ENCODE measurements at places on chromosomes 7 and 10.

DNA sequence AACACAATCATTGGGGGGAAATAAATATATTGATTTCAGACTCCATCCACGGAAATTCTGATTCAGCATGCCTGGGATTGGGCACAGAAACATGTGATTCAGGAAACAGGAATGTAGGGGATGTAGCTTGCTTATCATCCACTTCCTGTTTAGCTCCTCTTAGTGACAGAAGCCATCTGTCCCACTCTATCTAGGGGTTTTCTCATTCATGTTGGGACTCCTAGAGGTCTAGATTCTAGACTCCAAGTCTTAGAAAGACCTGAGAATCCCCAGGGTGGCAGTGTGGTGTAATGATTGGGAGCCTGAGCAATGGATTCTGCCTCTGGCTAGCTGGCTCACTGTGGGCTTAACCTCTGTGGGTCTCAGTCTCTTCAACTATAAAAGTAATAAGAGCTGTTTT is 67.9 kb downstream of the CDK1 start:
- H3K4me1 ChIP-seq: peaks cover 5% of the 10 kb centered on the region
- no peak overlapping the region for H3K27ac ChIP-seq
- no peaks in the 10 kb centered on the region for H3K27me3 ChIP-seq
- no peak overlapping the region for H3K4me3 ChIP-seq
- no peaks in the 10 kb centered on the region for H3K36me3 ChIP-seq
- no peak for DNase-seq

DNA sequence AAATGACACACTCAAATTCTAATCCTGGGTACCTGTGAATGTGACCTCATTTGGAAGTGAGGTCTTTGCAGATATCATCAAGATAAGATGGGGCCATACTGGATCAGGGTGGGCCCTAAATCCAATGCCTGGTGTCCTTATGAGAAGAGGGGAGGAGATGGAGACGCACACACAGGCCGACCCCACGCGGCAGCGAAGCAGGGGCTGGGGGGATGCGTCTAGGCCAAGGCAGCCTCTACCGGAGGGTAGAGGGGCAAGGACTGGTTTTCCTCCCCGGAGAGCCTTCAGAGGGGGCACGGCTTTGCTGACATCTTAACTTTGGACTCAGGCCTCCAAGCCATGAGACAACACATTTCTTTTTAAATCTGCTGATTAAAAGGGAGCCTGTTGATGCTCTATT is 33.3 kb downstream of the DPYSL4 start:
- H3K4me3 ChIP-seq: no peak overlapping the region
- H3K36me3 ChIP-seq: no peaks in the 10 kb centered on the region
- H3K27ac ChIP-seq: no peak overlapping the region
- H3K4me1 ChIP-seq: no peaks in the 10 kb centered on the region
- no peak for DNase-seq

DNA sequence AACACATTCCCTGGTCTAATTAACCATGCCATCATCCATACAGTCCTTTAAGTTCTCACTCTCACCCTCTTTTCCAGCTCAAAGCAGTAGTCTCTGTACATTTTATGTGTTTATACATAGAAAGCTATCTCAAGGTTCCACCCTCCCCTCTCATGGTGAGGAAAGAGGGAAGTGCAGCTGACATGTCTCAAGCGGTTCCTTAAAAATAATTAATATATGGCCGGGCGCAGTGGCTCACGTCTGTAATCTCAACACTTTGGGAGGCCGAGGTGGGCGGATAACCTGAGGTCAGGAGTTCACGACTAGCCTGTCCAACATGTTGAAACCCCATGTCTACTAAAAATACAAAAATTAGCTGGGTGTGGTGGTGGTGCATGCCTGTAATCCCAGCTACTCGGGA is 36.7 kb downstream of the ZC3HAV1 start:
- H3K27me3 ChIP-seq: no peaks in the 10 kb centered on the region
- H3K36me3 ChIP-seq: peaks cover 57% of the 10 kb centered on the region
- H3K4me3 ChIP-seq: no peak overlapping the region
- no peak overlapping the region for H3K27ac ChIP-seq
- peaks cover 4% of the 10 kb centered on the region for H3K4me1 ChIP-seq

DNA sequence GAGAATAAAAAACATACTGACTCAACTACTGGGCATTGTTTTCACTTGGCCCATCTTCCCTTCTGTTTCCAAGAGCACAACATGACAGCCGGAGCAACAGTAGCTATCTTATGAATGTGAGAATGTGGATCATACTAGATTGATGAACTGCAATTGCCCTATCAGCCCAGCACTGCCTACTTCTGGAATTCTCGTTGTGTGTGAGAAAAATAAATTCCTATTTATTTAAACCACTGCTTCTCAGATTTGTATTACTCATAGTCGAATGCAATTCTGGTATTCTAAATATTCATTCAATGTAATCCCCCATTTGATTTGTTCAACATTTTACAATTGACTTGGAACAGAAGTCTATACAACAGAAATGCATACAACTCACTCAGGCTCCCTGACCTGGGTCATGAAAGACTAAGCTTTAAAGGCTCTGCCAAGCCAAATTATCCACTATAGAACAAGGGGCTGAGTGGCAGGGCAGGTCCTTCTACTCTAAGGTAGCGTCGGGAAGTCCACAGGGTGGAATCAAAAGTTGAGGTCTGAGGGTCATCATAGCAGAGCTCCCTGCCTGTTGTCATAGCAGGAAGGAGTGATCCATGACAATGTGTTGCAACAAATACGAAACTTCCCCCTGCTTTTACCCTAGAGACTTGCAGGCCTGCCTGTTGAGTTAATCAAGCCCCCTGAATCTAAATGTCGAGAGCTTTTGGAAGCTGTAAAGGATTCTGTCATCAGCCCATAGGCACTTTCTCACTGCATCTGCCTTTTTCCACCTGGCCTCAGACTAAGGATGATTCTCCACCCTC is 12.4 kb upstream of the JAZF1 start:
- no peaks in the 10 kb centered on the region for H3K27me3 ChIP-seq
- H3K36me3 ChIP-seq: no peaks in the 10 kb centered on the region
- H3K4me3 ChIP-seq: no peak overlapping the region
- DNase-seq: no peak
- H3K27ac ChIP-seq: no peak overlapping the region
- H3K4me1 ChIP-seq: no peaks in the 10 kb centered on the region

GRCh38 chr7:18653381-18654155 is 158.0 kb downstream of the HDAC9 start:
- no peaks in the 10 kb centered on the region for H3K4me1 ChIP-seq
- no peak for DNase-seq

- peak; percentile 85 for DNase-seq
- H3K36me3 ChIP-seq: no peaks in the 10 kb centered on the region
- H3K4me3 ChIP-seq: peak overlapping the region; percentile 71
- H3K27me3 ChIP-seq: no peaks in the 10 kb centered on the region
- H3K4me1 ChIP-seq: no peaks in the 10 kb centered on the region
- peak overlapping the region; percentile 95 for H3K27ac ChIP-seq
Observed at GRCh38 chr10:88880282-88881076, 434 bp downstream of the STAMBPL1 start.

DNA sequence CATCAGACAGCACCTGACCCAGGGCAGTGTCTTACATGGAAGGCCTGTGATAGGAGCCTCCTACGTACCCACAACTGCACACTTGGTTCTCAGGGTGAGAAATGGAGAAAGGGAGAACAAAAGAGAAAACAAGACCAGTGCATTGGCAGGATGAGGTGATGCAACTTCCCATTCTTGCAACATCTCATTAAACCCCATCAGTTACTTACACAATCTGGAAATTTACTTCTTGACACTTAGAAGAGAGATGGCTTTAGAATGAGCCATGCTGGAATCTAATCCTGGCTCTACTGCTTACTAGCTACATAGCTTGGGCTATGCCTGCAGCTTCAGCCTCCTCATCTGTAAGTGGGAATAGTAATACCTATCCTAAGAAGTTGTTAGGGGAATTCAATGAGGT is 391.7 kb downstream of the KCNMA1 start:
- H3K27me3 ChIP-seq: no peaks in the 10 kb centered on the region
- H3K36me3 ChIP-seq: no peaks in the 10 kb centered on the region
- DNase-seq: no peak
- no peak overlapping the region for H3K4me3 ChIP-seq

DNA sequence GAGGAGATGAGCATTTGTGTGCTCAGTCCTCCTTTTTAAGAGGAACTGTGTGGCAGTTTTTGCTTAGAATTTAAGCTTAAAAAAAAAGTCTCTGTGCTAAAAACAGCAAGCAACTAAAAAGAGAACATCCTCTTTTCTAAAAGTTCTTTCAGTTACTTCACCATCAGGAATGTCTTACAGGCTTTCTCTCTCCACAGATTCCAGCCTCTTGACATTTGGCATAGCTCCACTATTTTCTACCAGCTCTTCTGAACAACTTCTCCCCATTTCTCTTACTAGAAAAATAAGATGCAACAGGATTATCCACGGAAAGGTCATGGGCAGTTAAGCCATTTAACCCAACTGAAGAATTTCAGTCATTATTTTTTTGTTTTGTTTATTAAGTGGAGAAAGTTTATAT is 13.2 kb downstream of the PCLO start:
- H3K27ac ChIP-seq: no peak overlapping the region
- DNase-seq: no peak
- no peaks in the 10 kb centered on the region for H3K36me3 ChIP-seq
- no peak overlapping the region for H3K4me3 ChIP-seq

DNA sequence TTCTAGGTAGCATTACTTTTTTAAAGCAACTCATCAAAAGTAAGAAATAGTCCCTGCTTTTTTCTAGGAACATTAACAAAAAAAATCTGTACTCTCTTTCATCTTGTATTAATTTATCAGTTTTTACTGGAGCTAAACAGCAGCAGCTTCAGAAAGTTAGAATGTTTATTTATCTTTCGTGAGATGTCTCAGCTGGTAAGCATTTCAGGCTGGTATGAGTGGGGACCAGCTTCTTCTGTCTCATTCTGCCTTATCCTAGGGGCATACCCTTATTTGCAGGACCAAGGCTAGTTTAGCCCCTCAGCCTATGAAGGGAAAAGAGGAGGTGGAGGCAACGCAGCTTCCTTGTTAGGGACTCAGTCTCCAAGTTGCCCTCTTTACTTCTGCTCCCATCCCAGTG is 35.1 kb downstream of the LANCL2 start:
- DNase-seq: no peak
- no peaks in the 10 kb centered on the region for H3K27me3 ChIP-seq
- no peaks in the 10 kb centered on the region for H3K36me3 ChIP-seq

GRCh38 chr10:18221123-18221522 is 80.9 kb downstream of the CACNB2 start:
- no peaks in the 10 kb centered on the region for H3K36me3 ChIP-seq
- no peak overlapping the region for H3K27ac ChIP-seq
- no peak for DNase-seq
- no peaks in the 10 kb centered on the region for H3K27me3 ChIP-seq
- H3K4me1 ChIP-seq: no peaks in the 10 kb centered on the region

DNA sequence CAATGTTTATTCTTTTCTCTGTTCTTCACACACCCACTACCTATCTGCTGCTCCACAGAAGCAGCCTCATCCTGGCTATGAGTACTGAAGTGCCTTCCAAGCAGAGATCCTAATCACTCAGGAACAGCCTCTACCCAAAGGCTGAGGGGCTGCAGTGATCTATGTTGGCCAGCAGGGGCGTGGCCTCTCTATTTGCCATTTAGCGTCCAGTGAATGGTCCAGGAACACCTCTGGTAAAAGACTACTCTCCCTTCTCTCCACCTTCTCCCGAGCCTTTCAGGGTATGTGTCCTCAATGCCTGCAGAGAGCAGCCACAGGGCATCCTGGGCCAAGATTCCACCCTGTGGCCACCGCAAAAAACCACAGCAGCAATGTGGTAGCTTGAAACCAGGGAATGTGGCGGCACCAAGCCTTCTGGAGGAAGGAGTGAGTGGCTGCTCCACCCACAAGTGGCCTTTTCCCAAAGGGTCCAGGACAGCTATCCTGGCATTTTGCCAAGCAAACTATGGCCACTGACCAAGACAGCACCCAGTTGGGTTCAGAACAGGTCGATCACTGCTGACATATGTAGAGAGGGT is 70.9 kb downstream of the SYPL1 start:
- DNase-seq: no peak
- peaks cover 4% of the 10 kb centered on the region for H3K4me1 ChIP-seq
- no peak overlapping the region for H3K4me3 ChIP-seq
- H3K27me3 ChIP-seq: no peaks in the 10 kb centered on the region
- no peak overlapping the region for H3K27ac ChIP-seq

DNA sequence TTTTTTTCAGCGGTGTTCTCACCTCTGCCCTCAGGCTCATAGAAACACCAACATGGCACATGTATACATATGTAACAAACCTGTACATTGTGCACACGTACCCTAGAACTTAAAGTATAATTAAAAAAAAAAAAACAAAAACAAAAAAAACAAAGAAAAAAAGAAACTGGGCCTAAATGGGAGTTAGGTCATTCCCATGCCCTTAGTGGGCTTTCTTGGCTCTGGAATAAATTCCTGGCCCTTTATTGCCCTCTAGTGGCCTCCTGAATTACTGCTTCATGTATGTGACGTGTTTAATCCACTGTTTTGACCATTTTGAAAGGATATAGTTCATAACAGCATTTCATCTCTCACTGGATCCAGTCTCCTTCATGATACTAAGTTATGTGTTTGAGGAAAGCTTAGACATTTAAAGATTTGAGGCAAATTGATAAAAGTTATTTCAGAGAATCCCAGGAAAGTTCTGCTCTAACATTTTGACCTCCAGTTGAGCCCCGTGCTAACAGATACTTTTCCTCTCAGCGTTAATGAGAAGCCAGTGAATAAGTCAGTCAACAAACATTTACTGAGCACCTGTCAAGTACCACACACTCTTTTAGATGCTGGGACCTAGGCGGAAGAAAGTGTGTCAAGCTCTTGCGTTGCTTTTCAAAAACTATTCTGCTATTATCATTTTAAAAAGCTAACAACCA is 54.7 kb upstream of the SYPL1 start:
- H3K4me1 ChIP-seq: peaks cover 4% of the 10 kb centered on the region
- no peaks in the 10 kb centered on the region for H3K36me3 ChIP-seq
- H3K27ac ChIP-seq: peak overlapping the region; percentile 39

DNA sequence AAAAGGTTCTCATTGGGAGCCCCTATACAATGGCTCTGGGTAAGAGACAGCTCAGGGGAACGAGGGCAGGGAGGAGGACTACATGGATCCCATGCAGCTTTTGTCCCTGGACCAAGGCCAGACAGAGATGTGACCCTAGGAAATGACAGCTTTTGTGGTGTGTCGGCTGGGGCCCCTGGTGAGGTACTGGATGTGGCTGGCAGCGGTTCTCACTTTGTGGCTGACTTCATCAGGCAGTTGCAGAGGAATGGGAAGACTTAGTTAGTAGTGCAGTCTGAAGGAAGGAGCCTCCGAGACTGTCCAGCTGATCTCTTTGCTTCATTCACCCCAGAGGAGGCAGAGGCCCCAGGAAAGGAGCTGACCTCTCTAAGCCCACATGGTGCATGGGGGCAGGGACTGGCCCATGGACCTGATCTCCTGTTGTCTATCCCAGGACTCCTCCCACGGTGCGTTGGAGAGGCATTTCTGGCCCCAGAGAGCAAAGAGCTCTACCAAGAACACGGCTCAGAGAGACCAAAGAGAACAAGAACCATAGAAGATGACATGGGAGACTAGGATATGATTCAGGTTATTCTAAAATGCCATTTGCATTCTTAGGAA is 202.9 kb downstream of the RPS24 start:
- H3K4me1 ChIP-seq: peaks cover 4% of the 10 kb centered on the region
- no peak overlapping the region for H3K27ac ChIP-seq
- H3K27me3 ChIP-seq: no peaks in the 10 kb centered on the region
- H3K4me3 ChIP-seq: no peak overlapping the region

GRCh38 chr7:157580324-157580723 is 243.5 kb downstream of the DNAJB6 start:
- H3K36me3 ChIP-seq: no peaks in the 10 kb centered on the region
- H3K27ac ChIP-seq: no peak overlapping the region
- H3K4me3 ChIP-seq: no peak overlapping the region
- H3K4me1 ChIP-seq: peaks cover 17% of the 10 kb centered on the region

All from transverse colon (tissue), 4 donors.